ENCODE measurements at places on chromosomes 11 and 22.

DNA sequence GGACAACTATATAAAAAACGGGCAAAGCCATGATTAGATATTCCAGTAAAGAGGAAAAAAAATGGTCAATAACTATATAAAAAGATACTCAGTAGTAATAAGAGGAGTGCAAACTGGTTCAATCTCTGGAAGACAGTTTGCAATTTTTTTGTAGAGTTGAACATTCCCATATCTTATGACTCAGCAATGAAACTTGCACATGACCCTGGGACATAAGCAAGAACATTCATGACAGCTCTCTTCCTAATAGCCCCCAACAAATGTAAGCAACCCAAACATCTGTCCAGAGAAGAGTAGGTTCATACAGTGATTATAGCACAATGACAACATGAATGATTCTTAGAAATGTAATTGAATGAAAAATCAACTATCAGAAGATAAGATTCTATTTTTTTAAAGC lies 21.8 kb upstream of the CSF2RB start:
- no peak for DNase-seq

GRCh38 chr22:45292731-45293442 lies 8.1 kb downstream of the UPK3A start:
- no peak for DNase-seq

- DNase-seq = no peak
Measured at GRCh38 chr11:119691020-119691666, 37.9 kb downstream of the NECTIN1 start.

DNA sequence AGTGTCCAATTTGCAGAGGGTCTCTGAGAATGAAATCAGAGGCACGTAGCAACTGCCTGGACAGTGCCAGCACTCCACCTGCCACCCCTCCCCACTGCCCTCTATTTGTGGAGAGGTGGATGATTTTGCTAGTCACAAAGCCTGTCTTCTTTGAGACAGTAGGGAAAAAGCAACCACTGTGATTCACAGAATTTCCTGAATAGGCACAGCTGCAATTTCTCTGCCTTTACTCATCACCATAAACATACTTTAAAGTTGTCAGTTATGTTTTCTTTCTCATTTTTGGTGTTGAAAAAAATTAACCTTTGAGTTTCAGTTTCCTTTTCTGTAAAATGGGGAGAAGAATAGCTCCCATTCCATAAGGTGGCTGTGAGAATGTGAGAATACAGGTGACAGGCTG lies 134.3 kb downstream of the TEAD1 start:
- peak; percentile 63 for DNase-seq

- no peak for DNase-seq
Measured at GRCh38 chr11:61079416-61080150, 22.7 kb upstream of the CD5 start.

- no peak for DNase-seq
Measured at GRCh38 chr22:49885881-49886280, 32.2 kb downstream of the ZBED4 start.
